ENCODE measurements at places on chromosomes 13 and 19.

- no peak for DNase-seq
These were observed 20.4 kb downstream of the LMO7 start for GRCh38 chr13:75656425-75656989.

DNA sequence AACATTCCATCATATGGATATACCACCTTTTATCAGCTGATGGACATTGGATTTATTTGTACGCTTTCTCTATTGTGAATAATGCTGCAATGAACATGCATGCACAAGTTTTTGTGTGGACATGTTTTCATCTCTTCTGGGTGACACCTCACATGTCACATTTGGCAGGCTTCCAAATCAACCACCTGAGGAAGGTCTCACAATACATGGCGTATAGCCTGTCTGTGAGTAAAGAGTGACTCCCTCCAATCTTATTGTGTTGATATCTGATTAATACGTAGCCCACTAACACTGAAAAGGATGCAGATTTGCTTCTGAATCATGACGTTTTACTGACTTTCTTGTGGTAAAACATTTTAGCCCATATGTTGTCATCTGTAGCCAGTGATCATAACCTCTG, 61.1 kb downstream of the SLC15A1 start:
- DNase-seq: no peak

- no peak for DNase-seq
These were observed 23.9 kb upstream of the CXCL17 start for GRCh38 chr19:42466521-42467182.

GRCh38 chr13:36031490-36031889, 99.7 kb downstream of the DCLK1 start:
- DNase-seq: no peak

GRCh38 chr13:114017966-114018365, 44.1 kb upstream of the C13orf46 start:
- DNase-seq: no peak

DNA sequence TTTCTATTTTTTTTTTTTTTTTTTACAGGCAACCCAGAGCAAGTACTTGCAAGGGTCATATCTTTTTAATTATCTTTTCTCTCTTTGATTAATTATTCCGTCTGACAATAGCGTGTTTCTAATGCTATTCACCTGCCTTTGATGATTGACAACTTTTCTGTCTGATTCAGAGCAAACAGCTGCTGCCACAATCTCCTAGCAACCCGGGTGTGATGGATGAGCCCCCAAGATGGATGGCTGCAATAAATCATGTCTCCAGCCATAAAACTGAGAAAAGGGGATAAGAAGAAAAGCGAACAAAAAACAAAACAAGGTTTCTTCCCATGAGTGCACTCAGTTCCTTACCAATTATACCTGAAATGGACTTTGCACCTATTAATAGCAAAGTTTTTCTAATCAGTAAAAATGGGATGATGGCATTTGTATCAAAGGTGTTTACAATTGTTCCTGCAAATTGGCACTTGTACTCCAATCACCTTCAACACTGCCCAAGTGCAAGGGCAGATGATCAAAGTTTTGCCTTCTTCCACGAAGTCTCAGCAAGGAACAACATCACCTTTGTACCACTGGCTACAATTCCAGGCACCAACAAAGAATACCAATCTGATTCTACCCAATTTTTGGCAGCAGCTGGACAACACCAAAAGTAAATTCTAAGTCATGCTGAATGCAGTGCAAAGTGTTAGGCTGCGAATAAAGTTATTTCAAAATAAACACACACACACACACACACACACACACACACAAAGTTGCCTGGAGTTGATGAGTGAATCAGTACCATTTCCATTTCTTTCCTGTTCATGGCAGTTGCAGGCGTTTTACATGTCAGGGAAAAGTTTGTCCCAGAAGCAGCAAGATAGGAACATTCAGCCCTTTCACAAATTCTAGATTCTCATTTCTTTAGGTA, 12.0 kb downstream of the TSHZ3 start:
- DNase-seq: no peak

DNA sequence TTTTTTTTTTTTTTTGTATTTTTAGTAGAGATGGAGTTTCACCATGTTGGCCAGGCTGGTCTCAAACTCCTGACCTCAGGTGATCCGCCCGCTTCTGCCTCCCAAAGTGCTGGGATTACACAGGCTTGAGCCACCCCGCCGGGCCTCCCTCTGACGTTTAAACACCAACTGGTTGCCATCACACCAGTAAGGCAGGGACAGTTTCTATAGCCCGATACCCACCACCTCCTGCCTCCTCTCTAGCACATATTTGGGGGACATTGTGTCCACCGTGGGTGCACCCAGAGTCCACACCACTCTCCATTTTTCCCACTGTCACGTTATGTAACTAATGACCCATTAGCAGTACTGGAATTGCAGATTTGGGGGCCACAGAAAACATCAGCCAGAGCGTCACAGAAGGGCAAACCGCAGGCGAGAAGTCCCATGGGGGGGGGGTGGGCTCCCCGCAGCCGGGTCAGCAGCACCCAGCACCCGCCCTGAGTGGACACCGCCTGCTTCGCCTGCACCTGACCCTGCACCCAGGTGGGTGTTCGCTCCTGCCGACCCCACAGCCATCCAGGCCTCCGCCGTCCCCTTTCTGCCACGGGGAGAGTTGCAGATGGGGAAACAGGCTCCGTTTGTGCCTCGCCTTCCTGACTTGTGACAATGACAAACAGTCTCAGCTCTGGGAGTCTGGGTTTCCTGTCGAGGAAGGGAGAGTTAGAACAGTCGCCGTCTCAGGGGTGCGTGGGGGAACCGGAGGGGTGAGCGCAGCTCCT, 3.6 kb downstream of the ONECUT3 start:
- no peak for DNase-seq

DNA sequence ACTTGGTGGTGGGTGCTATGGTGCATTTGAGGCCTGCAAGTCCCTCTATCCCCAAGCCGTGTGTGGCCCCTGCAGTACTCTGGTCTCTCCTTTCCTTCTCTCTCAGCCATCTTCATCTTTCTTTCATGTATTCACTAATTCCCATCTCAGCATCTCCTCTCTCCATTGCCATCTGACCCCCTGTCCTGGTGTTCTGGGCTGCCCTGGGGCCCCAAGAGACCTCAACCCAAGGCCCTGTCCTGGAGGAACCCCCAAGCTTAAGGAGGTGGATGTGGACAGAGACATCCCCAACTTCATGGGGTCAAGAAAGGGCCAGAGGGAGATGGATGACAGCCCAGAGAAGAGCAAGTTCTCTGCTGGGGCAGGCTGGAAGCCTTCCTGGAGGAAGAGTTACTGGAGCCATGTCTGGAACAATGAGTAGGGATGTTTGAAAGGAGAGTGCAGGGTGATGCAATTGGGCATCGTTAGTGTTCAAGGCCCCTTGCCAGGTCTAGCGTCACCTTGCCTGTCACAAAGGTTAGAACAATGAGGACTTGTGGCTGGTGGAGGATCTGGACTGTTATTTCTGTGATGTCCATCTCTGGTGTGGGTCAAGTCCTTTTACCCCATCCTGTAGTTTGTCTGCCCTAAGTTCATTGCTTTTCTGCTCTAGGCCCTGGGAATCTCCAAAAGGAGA, 3.5 kb downstream of the CYP4F3 start:
- no peak for DNase-seq

- no peak for DNase-seq
These were observed 700.0 kb downstream of the SLITRK6 start for GRCh38 chr13:85099245-85099644.

DNA sequence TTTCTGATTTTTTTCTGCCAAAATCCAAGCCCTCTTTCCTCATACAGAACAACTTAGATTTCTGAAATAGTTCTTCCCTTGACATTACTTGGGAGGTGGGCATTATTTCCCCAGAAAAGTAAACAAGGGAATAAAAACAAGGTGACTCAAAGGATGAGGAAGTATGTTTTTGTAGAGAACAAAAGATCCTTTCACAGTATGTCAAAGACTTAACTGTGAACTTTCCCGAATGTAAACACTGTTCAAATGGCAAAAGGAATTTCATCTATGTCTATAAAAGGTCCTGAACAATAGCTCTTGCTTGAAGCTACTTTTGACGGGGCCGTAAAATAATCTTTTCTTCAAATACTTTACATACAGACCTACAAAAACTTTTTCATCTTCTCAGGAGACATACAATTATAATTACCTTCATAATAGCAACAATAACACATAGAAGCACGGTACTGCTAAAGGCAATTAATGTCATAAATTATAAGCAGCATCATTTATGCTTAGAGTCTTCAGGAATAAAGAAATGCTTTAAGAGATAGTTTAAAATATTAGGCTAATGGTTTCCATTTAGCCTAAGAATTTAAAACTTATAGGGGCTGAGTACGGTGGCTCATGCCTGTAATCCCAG, 191.1 kb downstream of the RGCC start:
- DNase-seq: no peak

- no peak for DNase-seq
These were observed 4.4 kb upstream of the LTBP4 start for GRCh38 chr19:40596608-40597328.

DNA sequence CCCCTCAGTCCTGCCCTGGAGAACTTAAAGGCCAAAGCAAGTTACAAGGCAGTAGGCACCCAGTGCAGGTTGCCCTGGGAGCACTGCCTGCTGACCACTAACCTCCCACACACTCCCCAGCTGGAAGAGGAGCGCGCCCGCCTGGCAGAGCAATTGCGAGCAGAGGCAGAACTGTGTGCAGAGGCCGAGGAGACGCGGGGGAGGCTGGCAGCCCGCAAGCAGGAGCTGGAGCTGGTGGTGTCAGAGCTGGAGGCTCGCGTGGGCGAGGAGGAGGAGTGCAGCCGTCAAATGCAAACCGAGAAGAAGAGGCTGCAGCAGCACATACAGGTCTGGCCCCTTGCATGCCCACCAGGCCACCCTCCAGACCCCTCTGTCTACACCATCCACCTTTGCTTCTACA, 61.1 kb downstream of the KCNC3 start:
- no peak for DNase-seq

GRCh38 chr19:15091918-15092753, 10.1 kb downstream of the OR1I1 start:
- DNase-seq: peak; percentile 53

DNA sequence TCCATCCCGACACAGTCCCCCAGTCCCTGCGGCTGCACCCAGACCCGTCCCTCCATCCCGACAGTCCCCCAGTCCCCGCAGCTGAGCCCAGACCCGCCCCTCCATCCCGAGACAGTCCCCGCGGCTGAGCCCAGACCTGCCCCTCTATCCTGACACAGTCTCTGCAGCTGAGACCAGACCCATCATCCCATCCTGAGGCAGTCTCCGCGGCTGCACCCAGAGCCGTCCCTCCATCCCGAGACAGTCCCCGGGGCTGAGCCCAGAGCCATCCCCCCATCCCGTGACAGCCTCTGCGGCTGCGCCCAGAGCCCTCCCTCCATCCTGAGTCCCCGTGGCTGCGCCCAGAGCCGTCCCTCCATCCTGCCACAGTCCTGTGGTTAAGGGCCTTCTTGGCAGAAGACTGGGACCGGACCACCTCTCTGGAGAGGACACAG, 28.8 kb upstream of the TMEM255B start:
- no peak for DNase-seq

DNA sequence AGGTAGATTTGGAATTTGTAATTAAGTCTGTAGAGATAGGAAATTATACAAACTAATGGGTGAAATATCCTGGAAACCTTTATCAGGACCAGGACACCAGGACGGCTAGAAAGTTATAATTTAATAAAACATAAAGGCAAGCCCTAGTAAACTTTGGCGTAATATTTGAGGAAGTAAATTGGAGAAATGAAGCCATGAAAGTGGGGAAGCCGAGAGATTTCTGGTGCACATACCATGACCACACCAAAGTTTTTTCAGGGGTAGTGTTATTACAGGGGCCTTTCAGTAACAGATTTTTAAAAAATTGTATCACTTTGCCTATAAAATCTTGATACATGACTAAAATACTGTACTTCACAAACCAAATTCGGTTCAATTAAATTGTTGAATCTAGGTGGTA, 54.7 kb upstream of the URAD start:
- no peak for DNase-seq

DNA sequence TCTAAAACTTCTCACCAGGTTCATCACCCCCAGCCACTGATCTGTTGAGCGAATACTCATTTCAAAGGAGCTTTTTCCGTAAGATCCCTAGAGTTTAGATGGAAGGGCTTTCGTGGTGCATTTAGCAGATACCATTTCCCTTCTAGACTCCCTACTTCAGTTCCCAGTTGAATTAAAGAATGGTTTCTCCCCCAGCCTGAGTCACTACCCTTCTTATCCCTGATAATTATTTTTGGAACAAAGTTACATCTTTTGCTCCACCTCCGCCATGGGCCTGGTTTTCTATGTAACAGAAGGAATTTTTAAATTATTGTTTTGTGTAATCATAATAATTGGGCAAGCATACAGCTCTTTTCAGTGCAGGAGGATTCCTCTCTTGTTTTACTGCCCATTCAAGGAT, 22.0 kb downstream of the USPL1 start:
- DNase-seq: no peak

DNA sequence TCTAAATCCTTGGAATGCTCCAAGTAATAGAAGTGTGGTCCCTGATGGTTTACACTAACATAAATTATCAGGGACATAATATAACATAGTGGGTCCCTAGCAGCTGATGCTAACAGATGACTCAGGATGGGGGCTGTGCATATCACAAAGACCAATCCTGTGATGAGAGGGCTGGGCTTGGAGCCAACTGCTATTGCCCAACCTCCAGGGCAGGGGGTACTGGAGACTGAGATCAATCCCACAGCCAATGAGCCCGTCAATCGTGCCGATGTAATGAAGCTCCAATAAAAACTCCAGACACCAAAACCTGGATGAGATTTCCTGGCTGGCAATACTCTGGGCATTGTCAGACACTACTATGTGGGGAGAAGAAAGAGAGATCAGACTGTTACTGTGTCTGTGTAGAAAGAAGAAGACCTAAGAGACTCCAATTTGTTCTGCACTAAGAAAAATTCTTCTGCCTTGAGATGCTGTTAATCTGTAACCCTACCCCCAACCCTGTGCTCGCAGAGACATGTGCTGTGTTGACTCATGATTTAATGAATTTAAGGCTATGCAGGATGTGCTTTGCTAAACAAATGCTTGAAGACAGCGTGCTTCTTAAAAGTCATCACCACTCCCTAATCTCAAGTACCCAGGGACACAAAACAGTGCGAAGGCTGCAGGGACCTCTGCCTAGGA, 33.4 kb downstream of the ABCC4 start:
- no peak for DNase-seq

DNA sequence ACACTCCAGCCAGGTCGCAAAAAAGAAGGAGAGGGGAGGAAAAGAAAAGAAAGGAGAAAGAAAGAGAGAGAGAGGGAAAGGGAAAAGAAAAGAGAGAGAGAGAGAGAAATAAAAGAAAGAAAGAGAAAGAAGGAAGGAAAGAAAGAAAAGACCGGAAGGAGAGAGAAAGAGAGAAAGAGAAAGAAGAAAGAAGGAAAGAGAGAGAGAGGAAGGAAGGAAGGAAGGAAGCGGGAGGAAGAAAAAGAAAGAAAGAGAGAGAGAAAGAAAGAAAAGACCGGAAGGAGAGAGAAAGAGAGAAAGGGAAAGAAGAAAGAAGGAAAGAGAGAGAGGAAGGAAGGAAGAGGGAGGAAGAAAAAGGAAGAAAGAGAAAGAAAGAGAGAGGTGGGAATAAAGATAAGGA, 320.8 kb downstream of the SHISA2 start:
- no peak for DNase-seq

DNA sequence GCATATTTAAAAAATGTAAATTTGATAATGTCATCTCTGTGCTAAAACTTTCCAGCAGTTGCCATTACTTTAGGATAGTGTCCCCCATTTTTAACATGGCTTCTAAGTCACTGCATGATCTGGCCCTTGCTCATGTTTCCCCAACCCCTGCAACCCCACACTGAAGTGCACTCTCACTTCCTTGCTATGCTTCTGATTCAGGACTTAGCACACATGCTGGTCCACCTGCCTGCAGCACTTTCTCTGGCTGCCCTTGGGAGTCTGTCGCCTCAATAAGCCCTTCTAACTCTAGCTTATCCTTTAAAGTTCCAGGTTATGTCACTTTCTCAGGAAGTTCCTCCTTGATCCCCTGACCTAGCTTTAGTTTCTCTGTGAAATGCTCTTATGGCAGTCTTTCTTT, 241.0 kb downstream of the POSTN start:
- DNase-seq: no peak
